ENCODE measurements at places on chromosomes 2 and 18.

DNA sequence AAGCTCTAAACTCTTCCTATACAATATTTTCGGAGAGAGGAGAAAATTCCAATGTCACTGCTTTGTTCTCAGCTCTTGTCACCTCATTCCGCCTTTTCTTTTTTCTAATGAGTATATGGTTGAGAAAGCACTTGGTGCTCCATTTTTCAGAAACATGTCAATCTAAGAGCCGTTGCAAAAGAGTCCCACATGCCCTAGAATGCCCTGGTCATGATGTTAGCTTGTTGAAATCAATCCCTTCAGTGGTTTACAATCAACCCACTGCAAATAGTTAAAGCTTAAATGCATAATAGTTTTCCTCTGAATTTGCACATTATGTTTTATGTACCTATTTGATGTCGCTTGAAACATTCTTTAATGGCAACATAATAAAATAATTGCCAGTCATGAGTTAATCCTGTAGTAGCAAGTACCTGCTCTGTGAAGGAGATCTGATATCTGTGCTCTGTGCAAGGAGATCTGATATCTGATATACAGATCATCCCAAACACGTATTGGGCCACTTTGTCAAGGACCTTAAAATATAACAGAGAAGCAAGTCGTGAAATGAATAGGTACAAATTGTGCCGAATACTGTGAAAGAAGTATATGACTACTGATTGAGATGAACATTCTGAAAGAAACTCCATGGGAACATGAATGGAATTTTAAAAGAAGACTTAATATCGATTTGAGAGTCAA is 1633.5 kb downstream of the SUCLG1 start:
- no peak for DNase-seq

DNA sequence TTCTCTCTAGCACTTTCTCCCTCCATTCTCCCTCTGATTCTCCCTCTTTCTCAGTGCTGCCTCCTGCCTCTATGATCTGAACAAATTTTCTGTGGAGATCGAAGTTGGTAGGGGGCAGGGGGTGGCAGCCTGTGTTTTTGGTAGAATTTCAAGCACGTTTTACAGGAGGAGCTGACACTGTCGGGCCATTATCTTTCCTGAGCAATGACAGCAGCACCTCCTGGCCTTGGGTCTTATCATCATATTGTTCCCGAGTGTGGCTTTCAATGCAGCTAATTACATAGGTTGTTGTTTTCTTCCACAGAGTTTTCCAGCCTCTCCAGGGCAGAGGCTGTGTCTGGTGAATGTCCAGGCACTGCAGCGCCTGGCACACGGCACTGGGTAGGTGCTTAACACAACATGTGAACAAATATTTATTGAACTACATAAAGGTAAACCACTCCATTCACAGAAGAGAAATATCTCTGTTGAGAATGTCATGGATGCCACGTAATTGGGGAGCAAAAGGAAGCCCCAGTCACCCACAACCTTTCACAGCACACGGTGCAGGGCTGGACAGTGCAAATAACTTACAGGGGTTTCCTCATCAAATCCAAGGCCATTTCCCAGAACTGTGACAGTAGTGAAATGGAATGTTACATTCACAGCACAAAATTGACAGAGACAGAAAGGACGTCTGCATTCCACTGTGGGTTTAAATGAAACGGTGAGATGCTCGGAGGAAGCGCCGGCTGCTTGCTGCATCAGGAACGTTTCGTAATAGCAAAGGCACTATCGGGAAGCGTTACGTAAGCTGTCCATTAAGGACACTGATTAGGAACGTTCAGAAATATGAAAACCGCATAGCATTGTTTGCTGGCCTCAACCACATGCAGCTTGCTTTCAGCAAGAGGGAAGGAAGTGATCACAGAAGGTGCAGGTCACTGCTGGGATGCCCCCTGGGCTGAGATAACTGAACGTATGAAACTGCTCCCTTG is 6.5 kb upstream of the KCNG2 start:
- DNase-seq = peak; percentile 83

DNA sequence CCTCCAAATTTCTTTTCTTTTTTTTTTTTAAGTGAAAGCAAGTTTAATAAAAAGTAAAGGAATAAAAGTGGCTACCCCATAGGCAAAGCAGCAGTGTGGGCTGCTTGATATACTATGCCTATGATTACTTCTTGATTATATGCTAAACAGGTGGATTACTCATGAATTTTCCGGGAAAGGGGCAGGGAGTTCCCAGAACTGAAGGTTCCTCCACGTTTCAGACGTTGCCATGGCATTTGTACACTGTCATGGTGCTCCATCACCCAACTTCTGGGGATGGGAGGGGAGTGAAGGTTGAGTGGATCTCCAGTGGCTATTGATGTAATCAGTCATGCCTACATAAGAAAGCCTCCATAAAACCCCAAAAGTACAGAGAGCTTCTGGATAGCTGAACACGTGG is 176.2 kb downstream of the CYP26B1 start:
- no peak for DNase-seq

DNA sequence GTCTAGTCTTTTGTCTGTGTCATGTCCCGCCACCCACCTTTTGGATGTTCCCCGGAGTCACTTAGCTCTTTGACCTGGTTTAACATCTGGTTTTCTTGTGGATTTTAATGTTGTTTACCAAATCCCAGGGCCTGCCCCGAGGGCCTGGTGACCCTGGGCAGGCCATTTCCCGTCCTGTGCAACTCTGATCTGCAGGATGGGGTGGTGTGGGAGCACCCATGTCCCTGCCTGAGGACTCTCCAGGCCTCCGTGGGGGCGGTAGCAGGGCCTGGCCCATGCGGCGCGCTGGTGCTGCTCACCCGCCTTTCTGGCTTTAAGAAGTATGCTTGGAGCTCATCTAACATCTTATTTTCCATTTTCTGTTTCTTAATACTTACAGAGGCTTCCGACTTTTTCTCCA is 10.7 kb downstream of the RAMP1 start:
- DNase-seq = no peak

DNA sequence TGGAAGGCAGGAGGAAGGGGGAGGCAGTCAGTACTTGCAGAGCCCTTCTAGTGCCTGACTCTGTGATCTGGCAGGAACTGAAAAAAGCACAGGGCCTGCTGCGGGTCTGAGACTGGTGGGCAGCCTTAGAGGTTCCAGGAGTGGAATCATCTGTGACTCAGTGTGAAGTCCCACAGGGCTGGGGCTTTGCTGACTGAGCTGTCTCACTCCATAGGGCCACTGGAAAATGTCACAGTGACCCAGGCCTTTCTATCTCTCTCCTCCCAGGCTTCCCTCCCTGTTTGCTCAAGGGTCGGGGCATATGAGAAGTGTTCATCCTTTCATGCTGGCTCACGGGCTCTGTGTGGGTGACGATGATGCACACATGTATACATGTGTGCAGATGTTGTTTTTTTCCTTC is 47.1 kb upstream of the ZFP36L2 start:
- DNase-seq = peak; percentile 42

DNA sequence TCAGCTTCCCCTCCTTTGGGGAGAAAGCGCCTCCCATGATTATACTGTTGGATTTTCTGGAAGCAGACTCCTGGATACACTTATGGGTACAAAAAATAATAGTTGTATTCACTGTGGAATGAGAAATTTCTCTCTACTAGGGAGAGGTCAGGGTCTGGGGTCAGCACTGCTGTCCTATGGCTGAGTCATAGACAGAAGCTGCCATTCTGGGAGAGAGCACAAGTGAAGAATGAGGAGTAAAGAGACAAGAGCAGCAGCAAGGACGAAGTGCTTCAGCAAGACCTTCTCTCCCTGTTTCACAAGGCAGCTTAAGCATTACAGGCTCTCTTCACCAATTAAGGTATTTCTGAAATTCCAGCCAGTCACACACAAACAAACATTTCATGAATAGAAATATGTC is 10.1 kb upstream of the UNC80 start:
- no peak for DNase-seq

GRCh38 chr2:174764280-174765255 is at the start of gene CHRNA1:
TSS of gene CHRNA1 (minus strand) at chr2:174764472. CDS start at chr2:174764394, 78 bp downstream.
- peak; percentile 57 for DNase-seq

DNA sequence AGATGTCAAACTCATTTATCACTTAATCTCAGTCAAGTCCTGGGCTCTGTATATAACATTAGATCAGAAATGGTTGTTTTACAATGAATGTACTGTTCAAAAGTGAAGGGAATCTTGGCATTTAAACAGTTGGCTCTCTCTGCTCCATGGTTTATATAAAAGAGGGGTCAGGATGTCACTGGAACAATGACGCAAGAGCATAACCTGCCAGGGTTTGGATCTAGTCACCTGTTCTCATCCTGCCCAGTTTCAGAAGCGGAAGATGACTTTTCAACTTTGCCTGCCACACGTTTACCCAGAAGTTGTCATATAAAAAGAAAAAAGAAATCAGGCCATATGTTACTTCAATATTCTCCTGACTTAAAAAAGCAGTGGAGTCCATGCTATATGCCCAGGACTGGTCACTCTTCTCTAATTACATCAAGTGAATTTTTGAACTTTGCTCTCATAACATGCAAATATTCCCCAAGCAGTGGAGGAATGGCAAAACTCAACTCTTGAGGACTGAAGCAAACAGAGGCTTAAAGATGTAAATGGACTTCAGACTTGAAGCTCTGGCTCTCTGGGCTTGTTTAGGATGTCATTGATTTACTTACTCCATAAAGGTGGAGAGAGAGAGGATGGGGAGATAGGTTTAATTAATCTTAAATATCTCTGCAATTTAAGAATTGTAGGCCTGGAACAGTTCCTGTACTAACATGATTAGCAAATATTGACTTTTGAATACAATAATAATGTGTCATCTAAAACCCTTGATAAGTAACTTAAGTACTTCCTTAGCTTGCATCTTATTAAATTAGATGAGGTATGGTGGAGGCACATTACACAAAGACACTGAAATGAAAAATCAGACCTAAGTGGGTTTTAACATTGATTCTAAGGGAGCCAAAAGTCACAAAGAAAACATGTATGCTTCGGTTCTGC is 58.3 kb downstream of the ETAA1 start:
- no peak for DNase-seq

GRCh38 chr2:171878481-171878993 is 15.5 kb downstream of the SLC25A12 start:
- DNase-seq = peak; percentile 85

DNA sequence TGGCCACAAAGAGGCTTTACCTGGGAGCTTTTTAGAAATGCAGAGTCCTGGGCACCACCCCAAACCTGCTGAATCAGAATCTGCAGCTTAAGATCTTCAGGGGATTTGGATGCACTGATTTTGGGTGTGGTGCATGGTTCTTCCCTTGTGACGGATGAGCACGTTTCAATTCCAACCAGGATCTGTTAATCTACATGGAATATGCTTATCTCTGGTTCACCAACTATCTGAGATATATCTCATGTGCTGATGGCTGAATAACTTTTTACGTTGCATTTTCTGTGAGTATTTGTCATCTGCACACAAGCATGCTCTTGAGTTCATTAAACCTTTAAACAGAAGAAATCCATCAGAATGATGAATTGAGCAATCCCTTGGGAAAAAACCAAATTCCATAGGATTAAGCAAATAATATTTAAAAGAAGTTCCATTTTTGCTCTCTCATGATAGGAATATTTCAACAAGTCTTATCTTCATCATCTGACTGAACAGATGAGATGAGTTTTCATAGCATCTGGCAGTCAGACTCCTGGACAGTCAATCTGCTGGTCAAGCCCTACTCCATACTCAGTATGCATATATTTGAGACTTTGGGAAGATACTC is 120.6 kb downstream of the PLB1 start:
- DNase-seq = no peak

GRCh38 chr2:43356774-43357173 is 130.4 kb upstream of the ZFP36L2 start:
- peak; percentile 57 for DNase-seq

DNA sequence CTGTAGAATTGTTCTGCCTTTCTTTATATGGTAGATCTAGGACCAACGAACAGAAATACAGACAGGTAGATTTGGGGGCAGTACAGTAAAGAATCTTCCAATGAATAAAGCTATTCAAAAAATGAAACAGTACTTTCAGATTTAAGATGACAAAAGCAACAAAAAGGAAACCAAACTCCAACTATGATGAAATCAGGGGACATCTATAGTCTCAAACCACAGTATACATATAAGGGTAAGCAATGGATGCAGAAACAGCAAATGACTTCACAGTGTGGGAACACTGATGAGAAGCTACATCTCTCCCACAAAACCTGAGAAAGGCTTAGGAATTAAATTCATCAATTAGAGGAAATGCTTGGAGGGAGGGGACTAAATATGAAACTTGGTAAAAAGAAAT is 202.5 kb downstream of the CTNNA2 start:
- DNase-seq = no peak

- peak; percentile 7 for DNase-seq
Measured at GRCh38 chr2:125745514-125745913, 910.4 kb upstream of the GYPC start.

DNA sequence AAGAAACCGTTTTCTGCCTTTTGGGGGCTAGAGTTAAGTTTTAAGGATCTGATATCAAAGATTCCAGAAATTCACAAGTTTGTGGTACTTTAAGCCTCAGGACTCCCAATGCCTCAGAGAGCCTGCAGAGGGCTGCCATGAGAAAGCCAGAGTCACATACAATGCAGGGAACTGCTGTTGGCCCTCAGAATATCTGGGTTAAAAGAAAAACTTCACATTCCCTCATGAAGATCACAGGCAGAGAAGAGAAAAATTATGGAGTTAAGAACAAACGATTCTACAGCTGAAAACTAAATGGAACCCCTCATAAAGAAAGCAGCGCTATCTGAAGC is 39.5 kb downstream of the HDAC4 start:
- peak; percentile 52 for DNase-seq

- DNase-seq = no peak
Measured at GRCh38 chr2:2108756-2109155, 222.3 kb downstream of the MYT1L start.

DNA sequence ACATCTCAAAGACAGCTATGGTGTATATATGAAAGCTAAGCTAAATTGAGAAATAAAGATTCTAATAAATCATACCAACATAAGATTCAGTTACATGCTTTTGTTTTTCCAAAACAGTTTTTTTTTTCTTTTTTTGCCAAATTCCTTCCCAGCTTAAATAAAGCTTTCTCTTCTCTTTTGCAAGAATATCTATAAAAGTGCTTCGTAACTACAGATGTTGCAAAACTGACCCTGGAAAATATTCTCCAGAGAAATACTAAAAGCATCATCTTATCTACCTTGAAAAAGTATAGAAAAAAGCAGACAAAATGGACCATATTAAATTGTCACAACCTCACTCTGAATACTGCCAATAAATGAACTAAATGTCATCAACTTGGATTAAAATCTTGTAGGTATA is 38.7 kb downstream of the FANCL start:
- DNase-seq = no peak

DNA sequence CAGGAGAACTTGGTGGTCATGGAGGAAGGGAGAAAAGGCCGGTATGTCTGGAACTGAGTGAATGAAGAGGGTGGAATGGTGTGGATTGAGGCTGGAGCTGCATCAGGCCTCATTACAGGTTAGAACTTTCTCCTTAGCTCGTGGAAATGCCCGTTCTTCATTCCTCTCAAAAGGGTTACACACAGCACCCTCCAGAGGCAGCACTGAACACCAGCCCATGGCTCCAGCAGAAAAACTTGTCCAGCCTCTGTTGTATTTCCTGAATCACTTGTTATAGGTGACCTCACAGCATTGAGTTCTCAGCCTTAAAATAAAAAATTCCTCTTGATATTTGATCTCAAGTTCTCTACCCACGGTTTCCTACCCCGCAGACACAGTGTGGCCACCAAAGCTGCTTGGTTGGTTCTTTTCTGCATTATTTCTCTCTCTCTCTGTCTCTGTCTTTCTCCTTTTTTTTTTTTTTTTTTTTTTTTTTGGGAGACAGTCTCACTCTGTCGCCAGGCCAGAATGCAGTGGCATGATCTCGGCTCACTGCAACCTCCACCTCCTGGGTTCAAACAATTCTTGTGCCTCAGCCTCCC is 89.6 kb downstream of the ITGB1BP1 start:
- DNase-seq = peak; percentile 88
